ENCODE measurements at places on chromosomes 1 and 21.

- no peak for DNase-seq
Observed at GRCh38 chr1:21335088-21335691, 44.9 kb upstream of the ECE1 start.

DNA sequence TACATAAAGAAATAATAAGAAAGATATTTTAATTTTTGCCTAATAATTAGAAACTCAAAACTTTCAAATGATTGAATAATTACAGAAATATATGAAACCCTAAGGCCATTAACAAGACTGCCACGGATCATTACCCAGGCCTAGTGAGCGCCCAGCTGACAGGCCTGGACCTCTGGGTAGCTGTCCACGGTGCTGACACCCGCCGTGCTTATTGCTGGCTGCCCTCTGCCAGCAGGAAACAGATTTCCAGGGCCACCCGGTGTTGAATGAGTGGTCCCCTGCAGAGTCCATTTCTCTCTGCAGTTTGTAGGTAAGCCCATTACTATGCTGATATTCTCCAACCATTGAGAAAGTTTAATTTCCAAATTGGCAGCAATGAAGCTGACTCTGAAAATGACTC is 254.4 kb upstream of the GJB5 start:
- no peak for DNase-seq

- no peak for DNase-seq
Observed at GRCh38 chr1:57770772-57771171, 346.9 kb upstream of the DAB1 start.

DNA sequence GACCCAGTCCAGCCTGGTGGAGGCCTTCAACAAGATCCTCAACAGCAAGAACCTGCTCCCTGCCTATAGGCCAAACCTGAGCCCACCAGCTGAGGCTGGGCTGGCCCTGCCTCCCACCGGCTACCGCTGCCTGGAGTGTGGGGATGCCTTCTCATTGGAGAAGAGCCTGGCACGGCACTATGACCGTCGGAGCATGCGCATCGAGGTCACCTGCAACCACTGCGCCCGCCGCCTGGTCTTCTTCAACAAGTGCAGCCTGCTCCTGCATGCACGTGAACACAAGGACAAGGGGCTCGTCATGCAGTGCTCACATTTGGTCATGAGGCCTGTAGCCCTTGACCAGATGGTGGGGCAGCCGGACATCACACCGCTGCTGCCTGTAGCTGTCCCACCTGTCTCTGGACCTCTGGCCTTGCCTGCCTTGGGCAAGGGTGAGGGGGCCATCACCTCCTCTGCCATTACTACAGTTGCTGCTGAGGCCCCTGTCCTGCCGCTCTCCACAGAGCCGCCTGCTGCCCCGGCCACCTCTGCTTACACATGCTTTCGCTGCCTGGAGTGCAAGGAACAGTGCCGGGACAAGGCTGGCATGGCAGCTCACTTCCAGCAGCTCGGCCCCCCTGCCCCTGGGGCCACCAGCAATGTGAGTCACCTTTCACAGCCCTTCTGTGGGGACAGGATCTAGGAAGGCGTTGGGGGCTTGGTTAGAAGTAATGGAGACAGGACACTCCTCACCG is 5.8 kb downstream of the ZNF687 start:
- DNase-seq: no peak

- DNase-seq: no peak
Observed at GRCh38 chr1:162471290-162471853, 26.2 kb upstream of the UHMK1 start.
